ENCODE measurements at places on chromosomes 5 and 9.

- peak; percentile 28 for DNase-seq
Observed at GRCh38 chr9:114592356-114592755, 4.8 kb downstream of the ATP6V1G1 start.

GRCh38 chr9:73152953-73153352 lies 1.3 kb downstream of the ANXA1 start:
- DNase-seq: no peak

- no peak for DNase-seq
Observed at GRCh38 chr5:66912787-66913186, 283.8 kb downstream of the CD180 start.

DNA sequence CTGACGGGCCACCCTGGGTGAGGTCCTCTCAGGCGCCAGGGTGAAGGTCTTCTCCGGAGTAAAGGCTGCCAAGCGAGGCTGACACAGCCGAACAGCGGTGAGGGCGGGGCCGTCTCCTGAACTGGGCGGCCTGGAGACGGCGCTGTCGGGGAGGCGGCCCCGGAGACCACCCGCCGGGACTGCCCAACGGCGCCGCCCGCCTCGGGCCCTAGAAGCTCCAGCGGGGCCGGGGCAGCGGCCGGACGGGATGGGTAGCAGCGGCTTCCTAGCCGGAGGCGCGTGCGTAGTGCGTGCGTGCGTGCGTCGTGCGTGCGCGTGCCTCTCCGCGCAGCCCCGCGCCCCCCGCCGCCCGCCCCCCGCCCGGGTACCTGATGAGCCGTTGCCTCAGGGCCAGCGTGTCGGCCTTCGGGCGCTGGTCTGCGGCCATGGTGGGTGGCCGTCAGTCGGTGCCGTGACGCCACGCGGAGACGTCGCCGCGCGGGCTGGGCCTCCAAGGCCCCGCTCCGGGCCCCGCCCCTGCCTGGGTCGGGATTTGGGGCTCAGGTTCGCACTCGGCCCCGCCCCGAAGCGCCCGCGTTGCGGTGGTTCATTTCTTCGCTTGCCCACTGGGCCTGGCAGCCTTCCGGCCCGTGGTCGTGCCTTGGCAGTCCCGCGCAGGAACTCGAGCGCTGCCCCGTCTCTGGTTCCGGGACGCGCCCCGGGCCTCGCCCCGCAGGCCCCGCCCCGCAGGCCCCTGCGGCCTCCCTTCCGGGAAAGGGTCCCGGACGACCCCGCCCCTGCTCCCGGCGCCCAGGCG lies at the start of gene PHYKPL:
PHYKPL (minus strand) TSS at position 679 of the 796 bp plus-strand sequence; CDS start at position 427, 252 bp downstream.
- DNase-seq: peak; percentile 41

- DNase-seq: no peak
Observed at GRCh38 chr9:115671236-115671962, 482.2 kb upstream of the PAPPA start.

- DNase-seq: no peak
Observed at GRCh38 chr5:89729623-89730301, 679.8 kb downstream of the CETN3 start.

DNA sequence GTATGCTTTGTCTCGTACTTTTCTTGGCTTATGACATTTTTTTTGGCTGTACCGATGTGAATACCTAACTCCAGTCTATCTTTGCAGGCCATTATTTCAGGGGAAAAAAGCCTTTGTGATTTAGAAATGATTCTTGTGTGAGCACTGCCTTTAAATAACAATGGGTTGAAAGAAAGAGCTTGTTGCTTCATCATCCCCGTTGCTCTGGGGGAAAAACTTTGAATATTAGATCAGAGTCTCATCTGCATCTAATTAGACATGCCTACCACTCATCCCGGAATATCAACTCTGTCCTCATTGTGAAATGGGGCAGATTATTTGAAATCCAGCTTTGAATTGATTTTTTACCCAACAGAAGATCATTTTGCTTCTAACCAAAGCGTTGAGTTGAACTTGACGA lies 13.5 kb downstream of the CXCL14 start:
- DNase-seq: no peak

Data from stimulated activated CD4-positive, alpha-beta T cell treated with anti-CD3 and anti-CD28 coated beads, TNF-alpha, amount 100 ng/mL, for 24 hours (primary cell).